ENCODE measurements at places on chromosomes 5 and 9. TPM values are rescaled to one million over a fixed set of nuclear protein-coding genes. Genes with fewer than 3 reads are reported as not detected.

GRCh38 chr5:56070851-56071465, 76.2 kb upstream of the IL6ST start:
- DNase-seq = no peak

DNA sequence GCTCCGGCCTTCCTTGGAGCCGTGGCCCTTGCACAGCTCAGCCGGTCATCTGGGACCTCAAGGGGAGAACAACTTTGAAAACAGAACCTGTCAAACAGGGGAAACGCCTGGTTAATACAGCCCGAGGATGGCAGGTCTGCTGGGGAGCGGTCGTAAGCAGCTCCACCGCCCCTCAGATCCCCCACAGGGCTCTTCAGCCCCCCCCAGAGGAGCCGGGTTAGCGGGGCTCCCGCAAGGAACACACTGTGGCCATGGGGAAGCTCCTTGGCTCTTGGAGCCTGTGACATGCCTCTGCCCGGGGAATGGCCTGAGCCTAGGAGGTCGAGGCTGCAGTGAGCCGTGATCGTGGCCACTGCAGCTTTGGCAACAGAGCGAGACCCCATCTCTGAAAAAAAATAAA, 6.8 kb downstream of the TMEM250 start:
- DNase-seq = no peak

DNA sequence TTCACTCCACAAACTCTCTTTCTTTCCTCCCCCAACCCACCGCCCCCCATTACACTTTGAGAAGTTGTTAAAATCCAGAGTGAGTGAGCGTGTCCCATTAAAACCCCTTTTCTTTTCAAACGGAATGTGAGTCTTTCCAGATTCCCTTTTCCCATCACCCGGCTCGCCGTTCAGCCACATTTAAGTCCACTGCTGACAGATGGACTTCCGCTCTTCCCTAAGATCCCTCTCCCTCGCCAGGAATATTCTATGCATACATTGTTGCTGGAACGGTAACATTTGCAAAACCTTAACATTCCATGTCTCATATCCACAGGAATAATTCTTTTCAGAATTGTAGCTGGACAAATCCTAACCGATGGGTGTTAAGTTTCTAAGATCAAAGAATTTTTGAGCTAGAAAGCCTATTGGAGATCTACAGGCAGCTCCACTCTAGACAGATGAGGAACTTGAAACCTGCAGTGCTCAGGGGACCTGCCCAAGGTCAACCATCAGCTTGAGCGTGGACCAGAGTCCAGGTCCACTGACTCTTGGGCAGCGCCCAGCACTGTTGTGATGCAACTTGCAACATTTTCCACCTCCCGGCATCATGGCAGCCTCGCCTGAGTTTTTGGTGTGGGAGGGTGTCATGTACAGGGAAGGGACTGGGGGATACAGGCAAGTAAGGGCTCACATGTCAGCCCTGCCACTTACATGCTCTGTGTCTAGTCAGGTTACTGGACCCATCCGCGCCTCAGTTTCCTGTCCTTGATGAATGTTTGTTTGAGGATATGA, 500.1 kb downstream of the CCDC171 start:
- DNase-seq = no peak

GRCh38 chr9:136091582-136092352, 3.3 kb downstream of the NACC2 start:
- DNase-seq = no peak

The DIMT1 gene
- 17.3 TPM for total RNA-seq
